Thoracic aorta endothelial cell (primary cell): ENCODE measurements at places on chromosomes 5 and 9. TPM values are rescaled to one million over a fixed set of nuclear protein-coding genes. Genes with fewer than 3 reads are reported as not detected.

Gene SPINK1
- not detected in 2 replicates for total RNA-seq

Gene CPLANE1
- 30.8 and 31.4 TPM in 2 replicates for total RNA-seq

Gene PCDHB14
- 0.14 and 0.53 TPM in 2 replicates for total RNA-seq

Gene PCDHGB5
- total RNA-seq, result 9.1 and 13.4 TPM in 2 replicates

Gene GRIA1
- total RNA-seq, result not detected in 2 replicates

Gene SLC4A9
- not detected in 2 replicates for total RNA-seq

Gene C7
- total RNA-seq, result 1.7 TPM in 1 of 2 replicates, not detected in the other

Gene MARCHF11
- total RNA-seq, result not detected in 2 replicates

Gene SNX30
- total RNA-seq, result 10.4 and 11.3 TPM in 2 replicates

Gene FRRS1L
- total RNA-seq, result under 0.01 TPM in 2 replicates

Gene PRDM9
- not detected in 2 replicates for total RNA-seq

Gene GPX8
- total RNA-seq, result 101 and 118 TPM in 2 replicates

Gene SH3PXD2B
- total RNA-seq, result 33.8 and 36.3 TPM in 2 replicates

Gene ELAVL2
- total RNA-seq, result 0.13 and 2.2 TPM in 2 replicates

Gene UBAP2
- 31.3 and 38.1 TPM in 2 replicates for total RNA-seq

Gene SPOCK1
- total RNA-seq, result 139 and 216 TPM in 2 replicates

Gene ITGA2
- total RNA-seq, result 178 and 213 TPM in 2 replicates

Gene TAS2R1
- total RNA-seq, result not detected in 2 replicates

Gene HEMGN
- not detected in 2 replicates for total RNA-seq

Gene EIF4E1B
- total RNA-seq, result not detected in 2 replicates
